ENCODE measurements at places on chromosomes 2 and 18. TPM values are rescaled to one million over a fixed set of nuclear protein-coding genes. Genes with fewer than 3 reads are reported as not detected.

The CDH2 gene
- 196 TPM for total RNA-seq

The PLEK gene
- total RNA-seq = not detected

The DAW1 gene
- total RNA-seq = not detected

The RTP5 gene
- total RNA-seq = not detected

The MC5R gene
- total RNA-seq = not detected

The GCKR gene
- total RNA-seq = 0.88 TPM

The RSAD2 gene
- total RNA-seq = 3.6 TPM

The PROM2 gene
- total RNA-seq = 3.4 TPM

The SGO2 gene
- 3.4 TPM for total RNA-seq

The CDH19 gene
- total RNA-seq = not detected

The ADCYAP1 gene
- total RNA-seq = not detected

The FKBP1B gene
- total RNA-seq = 26.0 TPM

The RNU2-63P gene
- total RNA-seq = not detected

The POTEI gene
- total RNA-seq = not detected

The INHBB gene
- total RNA-seq = 0.50 TPM

The DOK6 gene
- 0.67 TPM for total RNA-seq

The ATOH8 gene
- total RNA-seq = 1.0 TPM

The OSR1 gene
- total RNA-seq = 0.04 TPM

The CKAP2L gene
- total RNA-seq = 2.5 TPM

The EGR4 gene
- total RNA-seq = not detected

The PDE1A gene
- total RNA-seq = 0.08 TPM

The SMPD4 gene
- total RNA-seq = 64.8 TPM

The RGPD5 gene
- total RNA-seq = 7.6 TPM

The RFTN2 gene
- total RNA-seq = under 0.01 TPM

The IL18RAP gene
- total RNA-seq = 0.07 TPM

The EFEMP1 gene
- total RNA-seq = 35.8 TPM

The MLPH gene
- 27.3 TPM for total RNA-seq

The CEP76 gene
- 7.6 TPM for total RNA-seq

The UGT1A8 gene
- total RNA-seq = not detected

The RAX gene
- total RNA-seq = not detected

The OSBPL6 gene
- 3.8 TPM for total RNA-seq

The ELAC1 gene
- 9.7 TPM for total RNA-seq

The HOXD8 gene
- 18.1 TPM for total RNA-seq

The DUSP2 gene
- total RNA-seq = 1.7 TPM

The IRS1 gene
- total RNA-seq = 16.1 TPM

The HADHB gene
- 105 TPM for total RNA-seq

The RIT2 gene
- not detected for total RNA-seq

The SCYGR4 gene
- total RNA-seq = not detected

The IL1RL2 gene
- total RNA-seq = 0.62 TPM

The SLC9A4 gene
- total RNA-seq = 3.2 TPM

The SP9 gene
- total RNA-seq = not detected

The VPS54 gene
- total RNA-seq = 15.9 TPM

Data from kidney epithelial cell (primary cell).